ENCODE measurements at places on chromosomes 1 and 21. TPM values are rescaled to one million over a fixed set of nuclear protein-coding genes. Genes with fewer than 3 reads are reported as not detected.

Gene LIN28A
- total RNA-seq: not detected

Gene SPRR4
- not detected for total RNA-seq

Gene SERTAD4
- 2.5 TPM for total RNA-seq

Gene VANGL1
- total RNA-seq: 5.6 TPM

Gene FCRL4
- not detected for total RNA-seq

Gene HES4
- 15.4 TPM for total RNA-seq

Gene LCE6A
- not detected for total RNA-seq

Gene RNU1-2
- total RNA-seq: not detected

Gene GUCA2A
- total RNA-seq: 977 TPM

Gene ERICH3
- under 0.01 TPM for total RNA-seq

Gene SMAP2
- 35.5 TPM for total RNA-seq

Gene BTBD8
- 1.4 TPM for total RNA-seq

Gene IL20
- total RNA-seq: not detected

Gene KLHDC9
- total RNA-seq: 0.80 TPM

Gene PDE9A
- 673 TPM for total RNA-seq

Gene CLDN14
- not detected for total RNA-seq

Gene CYP4A11
- not detected for total RNA-seq

Gene CD1B
- not detected for total RNA-seq

DNA sequence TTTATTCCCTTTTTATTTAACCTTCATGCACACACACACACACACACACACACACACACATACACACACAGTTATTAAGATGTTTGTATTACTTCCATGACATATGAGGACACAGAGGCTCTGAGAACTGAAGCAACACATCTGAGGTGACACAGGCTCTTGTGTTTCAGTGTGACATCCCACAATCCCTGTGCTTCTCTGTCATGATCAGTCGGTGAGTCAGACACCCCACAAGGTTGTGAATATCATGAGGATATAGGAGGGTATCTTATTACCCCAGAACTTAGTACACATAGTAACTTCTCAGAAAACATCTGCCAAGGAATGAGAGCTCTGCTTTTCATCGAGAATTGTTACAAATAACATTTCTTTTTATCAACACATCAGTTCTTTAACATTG lies 459.3 kb downstream of the PLPP3 start:
- no peak for DNase-seq

- no peak for DNase-seq
These were observed 130.0 kb upstream of the ZNF648 start for GRCh38 chr1:182191381-182192115.

- no peak for DNase-seq
These were observed 17.0 kb upstream of the CD1C start for GRCh38 chr1:158272681-158273080.

- no peak for DNase-seq
These were observed 38.9 kb downstream of the RTCA start for GRCh38 chr1:100304921-100305320.

GRCh38 chr21:38438462-38438893 lies 59.8 kb downstream of the ERG start:
- DNase-seq: no peak

DNA sequence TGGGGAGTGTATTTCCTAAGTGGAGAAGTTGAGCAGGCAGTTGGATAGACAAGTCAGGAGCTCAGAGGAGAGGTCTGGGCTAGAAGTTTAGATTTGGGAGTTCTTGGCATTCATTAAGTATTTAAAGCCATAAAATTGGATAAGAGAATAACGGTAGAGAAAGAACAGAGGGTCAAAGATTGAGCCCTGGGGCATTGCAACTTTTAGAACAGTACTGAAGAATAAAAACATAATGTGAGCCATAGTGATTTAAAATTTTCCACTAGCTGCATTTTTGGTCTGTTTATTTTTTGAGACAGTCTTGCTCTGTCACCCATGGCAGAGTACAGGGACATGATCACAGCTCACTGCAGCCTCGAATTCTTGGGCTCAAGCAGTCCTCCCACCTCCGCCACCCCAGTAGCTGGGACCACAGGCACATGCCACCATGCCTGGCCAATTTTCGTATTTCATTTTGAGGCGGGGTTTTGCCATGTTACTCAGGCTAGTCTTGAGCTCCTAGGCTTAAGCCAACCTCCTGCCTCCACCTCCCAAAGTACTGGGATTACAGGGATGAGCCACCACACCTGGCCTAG lies 85.9 kb upstream of the SOX13 start:
- no peak for DNase-seq

GRCh38 chr1:153684892-153685291 lies 6.4 kb downstream of the NPR1 start:
- DNase-seq: no peak

GRCh38 chr21:41501919-41502318 lies 6.0 kb downstream of the TMPRSS2 start:
- no peak for DNase-seq

GRCh38 chr1:23601968-23602876 lies 42.9 kb upstream of the ID3 start:
- DNase-seq: no peak

- DNase-seq: no peak
These were observed 21.4 kb downstream of the LRRC42 start for GRCh38 chr1:53967409-53968124.

DNA sequence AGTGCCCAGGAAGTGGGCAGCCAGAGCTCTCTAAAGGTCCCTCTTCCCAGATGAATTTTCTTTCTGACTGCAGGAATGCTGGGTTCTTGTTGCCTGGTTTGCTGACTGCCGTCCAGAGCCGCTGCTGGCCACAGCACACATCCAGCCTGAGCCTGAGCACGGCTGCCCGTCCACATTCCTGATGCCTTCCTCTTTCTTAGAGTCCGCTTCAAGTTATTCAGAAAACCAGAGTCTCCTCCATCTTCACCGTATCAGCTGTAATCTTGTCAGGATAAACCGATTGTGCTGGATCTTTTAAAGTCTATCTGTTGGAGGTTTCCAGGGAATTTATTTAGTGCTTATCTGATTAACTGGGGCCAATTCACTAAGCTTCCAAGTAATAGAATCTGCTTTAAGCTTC lies 84.8 kb upstream of the BCAR3 start:
- DNase-seq: no peak

- no peak for DNase-seq
These were observed 575.7 kb downstream of the NPHP4 start for GRCh38 chr1:5416518-5416917.

GRCh38 chr1:69982992-69983391 lies 222.4 kb downstream of the LRRC40 start:
- no peak for DNase-seq

DNA sequence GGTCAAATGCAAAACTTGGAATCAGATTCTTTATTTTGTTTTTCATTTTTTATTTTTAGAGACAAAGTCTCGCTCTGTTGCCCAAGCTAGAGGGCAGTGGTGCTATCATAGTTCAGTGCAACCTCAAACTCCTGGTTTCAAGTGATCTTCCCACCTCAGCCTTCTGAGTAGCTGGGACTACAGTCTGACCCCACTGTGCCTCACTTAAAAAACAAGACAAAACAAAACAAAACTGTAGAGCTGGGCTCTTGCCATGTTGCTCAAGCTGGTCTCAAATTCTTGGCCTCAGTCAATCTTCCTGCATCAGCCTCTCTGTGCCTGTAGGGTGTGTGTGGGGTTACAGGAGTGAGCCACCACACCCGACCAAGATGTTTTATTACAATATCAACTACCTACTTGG lies 396.0 kb upstream of the USP24 start:
- no peak for DNase-seq

DNA sequence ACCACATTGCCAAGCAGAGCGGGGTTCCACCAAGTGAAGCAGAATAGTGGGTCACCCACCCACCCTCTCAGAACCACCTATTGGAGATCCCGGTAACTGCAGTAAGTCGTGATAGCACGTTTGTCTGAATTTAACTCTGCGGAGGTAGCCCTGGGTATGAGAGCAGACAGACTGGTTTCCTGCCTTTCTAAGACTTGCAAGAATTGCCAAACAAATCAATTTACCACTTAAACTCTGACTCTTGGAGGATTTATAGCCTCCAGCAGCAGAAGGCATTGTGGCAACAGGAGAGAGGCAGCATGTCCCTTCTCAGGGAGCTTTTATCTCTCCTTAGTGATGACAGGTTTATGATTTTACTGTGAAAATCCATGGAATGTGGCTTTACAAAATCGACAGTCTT lies 287.9 kb upstream of the FMN2 start:
- DNase-seq: no peak

- no peak for DNase-seq
These were observed 38.9 kb downstream of the ST6GALNAC3 start for GRCh38 chr1:76113446-76113845.

DNA sequence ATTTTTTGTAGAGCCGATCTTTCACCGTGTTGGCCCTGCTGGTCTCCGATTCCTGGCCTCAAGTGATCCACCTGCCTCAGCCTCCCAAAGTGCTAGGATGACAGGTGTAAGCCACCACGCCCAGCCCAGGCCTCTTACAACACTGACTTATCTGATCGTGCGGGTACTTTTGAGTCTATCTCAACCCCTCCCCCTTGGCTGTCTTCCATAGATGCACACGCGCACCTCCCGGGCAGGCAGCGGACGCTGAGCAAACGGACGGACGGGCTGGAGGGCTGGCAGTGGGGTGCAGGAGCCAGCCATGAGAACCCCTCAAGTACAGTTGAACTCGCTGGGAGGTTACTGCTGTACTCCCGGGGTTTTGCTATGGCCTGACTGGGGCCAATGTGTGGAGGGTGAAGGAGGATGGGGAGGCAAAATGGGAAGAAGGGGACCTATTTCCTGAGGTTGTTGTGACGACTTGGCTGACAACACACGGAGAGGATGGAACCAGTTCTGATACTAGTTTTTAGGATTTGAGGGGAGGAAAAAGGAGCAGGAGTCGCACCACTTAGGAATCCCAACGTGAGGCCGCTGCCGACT lies 959 bp downstream of the CD58 start:
- peak; percentile 80 for DNase-seq

- no peak for DNase-seq
These were observed 133.8 kb downstream of the LRRC40 start for GRCh38 chr1:70071601-70072000.

- DNase-seq: no peak
These were observed 288.0 kb upstream of the KAZN start for GRCh38 chr1:14310476-14310875.

- no peak for DNase-seq
These were observed 272.6 kb downstream of the MATN1 start for GRCh38 chr1:30450818-30451233.

DNA sequence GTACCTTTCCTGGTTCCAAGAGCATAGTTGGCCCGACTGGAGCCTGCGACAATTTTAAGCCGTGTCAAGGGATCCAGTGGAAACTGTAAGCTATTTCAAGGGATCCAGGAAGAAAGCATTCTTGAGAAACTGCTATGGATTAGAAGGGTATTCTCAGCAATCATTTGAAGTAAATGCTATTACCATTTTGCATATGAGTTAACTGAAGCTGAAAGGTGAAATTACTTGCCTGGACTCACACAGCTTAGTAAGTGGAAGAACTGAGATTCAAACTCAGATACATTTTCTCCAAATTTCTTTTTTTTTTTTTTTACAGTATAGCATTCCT lies 589 bp downstream of the ZNF684 start:
- no peak for DNase-seq

- DNase-seq: no peak
These were observed 53.5 kb upstream of the SLC22A15 start for GRCh38 chr1:115922801-115923200.

DNA sequence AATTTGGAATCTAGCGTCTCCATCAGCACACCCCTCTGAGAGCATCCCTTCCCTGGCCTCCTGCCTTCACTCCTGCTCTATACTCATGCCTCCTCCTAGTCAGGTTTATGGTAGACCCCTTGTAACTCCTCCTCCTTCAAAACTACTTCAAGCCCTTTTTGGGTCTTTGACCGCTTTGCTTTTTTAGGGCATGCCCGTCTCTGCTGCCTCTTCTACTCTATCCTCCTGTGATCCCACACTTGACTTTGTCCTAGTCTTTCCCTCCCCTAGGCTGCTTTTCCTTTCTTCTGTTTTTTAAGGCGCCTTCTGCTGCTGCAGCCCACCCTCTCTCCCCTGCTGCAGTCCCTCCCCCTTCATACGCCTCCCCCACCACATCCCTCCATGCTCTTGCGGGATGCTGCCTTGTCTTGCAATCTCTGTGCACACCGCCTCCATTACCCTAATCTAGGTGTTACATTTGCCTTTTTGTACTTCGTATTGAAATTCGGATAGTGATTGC lies 1.5 kb downstream of the SNX27 start:
- no peak for DNase-seq

GRCh38 chr1:227225715-227226346 lies 92.5 kb downstream of the CDC42BPA start:
- DNase-seq: no peak

- DNase-seq: no peak
These were observed 197.0 kb upstream of the UBE2U start for GRCh38 chr1:64006276-64007051.

DNA sequence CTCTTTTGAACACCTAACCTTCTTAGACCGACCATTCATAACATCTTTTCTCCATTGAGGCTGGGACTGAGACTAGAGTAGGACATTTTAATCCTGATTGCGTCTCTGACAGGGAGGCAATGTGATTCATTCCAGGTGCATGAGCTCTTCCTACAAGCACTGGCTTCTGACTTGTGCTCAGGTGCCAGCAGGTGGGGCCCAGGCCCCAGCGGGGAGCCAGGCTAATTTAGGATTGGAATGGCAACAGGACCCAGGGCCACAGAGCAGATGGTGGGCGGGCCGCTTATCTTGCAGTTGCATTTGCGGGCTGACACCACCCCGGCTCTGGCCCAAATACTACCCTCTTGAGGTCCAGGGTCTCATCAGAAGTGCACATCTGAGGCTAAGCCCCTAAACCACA lies 4.1 kb downstream of the GPA33 start:
- DNase-seq: peak; percentile 63

- DNase-seq: no peak
These were observed 337.0 kb upstream of the PTBP2 start for GRCh38 chr1:96384611-96385010.

GRCh38 chr1:82507011-82507410 lies 706.3 kb downstream of the ADGRL2 start:
- DNase-seq: no peak

DNA sequence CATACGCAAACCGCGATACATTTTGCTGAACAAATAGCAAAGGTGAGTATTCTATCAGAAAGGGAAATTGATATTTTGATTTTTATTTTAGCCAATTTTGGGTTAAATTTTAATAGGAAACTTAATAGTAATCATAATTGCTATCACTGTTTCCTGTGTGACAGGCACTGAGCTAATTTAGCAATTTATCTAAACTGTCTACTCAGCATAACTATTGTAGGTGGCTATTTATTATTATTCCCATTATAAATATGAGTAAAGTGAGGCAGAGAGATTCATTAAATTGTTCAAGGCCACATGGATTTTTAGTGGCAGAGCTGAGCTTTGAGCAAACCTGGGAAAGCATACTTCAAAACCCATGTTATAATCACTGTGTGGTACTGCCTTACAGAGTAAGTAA lies 21.1 kb downstream of the RTCA start:
- no peak for DNase-seq

GRCh38 chr1:112509005-112509659 lies 367 bp downstream of the WNT2B start:
- peak; percentile 36 for DNase-seq

- no peak for DNase-seq
These were observed 274.0 kb upstream of the ADAMTS5 start for GRCh38 chr21:27240839-27241238.

GRCh38 chr1:203673550-203674411 lies 47.1 kb downstream of the ATP2B4 start:
- peak; percentile 51 for DNase-seq

- DNase-seq: no peak
These were observed 569 bp downstream of the FALEC start for GRCh38 chr1:150516050-150516591.

GRCh38 chr1:159025043-159025442 lies 15.3 kb downstream of the IFI16 start:
- no peak for DNase-seq
